ENCODE measurements at places on chromosomes 2 and 18.

GRCh38 chr2:156323754-156324153 lies 8.8 kb downstream of the NR4A2 start:
- DNase-seq = no peak

- DNase-seq = no peak
Observed at GRCh38 chr2:160144280-160144990, 55.6 kb downstream of the ITGB6 start.

GRCh38 chr2:25324905-25325592 lies 16.7 kb downstream of the DNMT3A start:
- DNase-seq = no peak

DNA sequence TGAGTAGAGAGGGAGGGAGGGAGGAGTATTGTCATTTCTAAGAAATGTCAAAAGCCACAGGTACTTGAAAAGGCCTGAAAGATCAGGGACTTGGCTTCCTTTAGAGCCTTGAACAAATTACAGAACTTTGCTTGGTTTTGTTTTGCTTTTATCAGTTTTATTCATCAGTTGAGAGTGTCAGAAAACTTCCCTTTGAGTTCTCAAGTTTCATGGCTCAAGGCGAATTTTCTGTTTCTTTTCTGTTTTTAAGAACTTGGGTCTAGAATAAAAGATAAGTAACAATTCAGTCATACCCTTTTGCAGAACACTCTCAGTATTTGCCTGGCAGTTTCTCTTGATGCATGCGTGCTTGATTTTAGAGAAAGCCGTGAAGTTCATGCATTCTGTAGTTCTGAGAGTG lies 531.9 kb downstream of the PARD3B start:
- DNase-seq = no peak

DNA sequence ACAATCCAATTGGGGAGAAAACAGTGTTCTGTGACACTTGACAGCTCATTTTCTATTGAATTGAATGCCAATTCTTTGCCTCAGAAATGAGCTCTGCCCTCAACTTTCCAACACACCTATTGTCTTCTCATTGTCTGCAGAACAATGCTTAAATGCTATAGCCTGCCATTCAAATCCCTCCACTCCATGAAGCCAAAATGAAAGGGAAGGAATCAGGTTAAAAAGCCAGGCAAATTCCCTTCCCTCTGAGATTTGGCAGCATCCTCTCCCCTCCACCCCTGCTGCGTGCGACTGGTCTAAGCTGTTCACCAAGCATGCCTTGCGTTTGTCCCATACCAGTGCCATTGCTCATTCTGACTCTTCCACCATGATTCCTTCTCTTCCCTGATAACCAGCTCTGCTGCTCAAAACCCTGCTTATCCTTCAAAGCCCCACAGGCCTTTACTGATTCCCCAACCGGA lies 32.4 kb upstream of the TMEM131 start:
- DNase-seq = no peak

DNA sequence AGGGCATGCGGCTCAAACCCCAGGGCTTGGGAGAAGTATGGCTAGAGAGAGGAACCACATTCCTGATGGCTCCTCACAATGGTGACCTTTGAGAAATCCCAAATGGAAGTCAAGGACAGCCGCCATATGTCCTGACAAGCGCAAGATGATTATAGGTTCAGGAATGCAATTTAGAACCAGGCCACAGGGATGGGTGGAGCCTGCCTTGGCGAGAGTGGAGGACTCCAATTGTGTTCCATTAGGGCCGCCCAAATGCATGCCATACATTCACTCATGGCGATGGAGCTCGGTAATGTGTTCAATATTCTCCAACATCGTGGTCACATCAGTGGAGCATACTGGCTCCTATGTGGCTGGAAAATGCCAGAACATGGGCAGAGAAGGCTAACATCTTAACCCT lies 662.9 kb upstream of the ID2 start:
- no peak for DNase-seq

DNA sequence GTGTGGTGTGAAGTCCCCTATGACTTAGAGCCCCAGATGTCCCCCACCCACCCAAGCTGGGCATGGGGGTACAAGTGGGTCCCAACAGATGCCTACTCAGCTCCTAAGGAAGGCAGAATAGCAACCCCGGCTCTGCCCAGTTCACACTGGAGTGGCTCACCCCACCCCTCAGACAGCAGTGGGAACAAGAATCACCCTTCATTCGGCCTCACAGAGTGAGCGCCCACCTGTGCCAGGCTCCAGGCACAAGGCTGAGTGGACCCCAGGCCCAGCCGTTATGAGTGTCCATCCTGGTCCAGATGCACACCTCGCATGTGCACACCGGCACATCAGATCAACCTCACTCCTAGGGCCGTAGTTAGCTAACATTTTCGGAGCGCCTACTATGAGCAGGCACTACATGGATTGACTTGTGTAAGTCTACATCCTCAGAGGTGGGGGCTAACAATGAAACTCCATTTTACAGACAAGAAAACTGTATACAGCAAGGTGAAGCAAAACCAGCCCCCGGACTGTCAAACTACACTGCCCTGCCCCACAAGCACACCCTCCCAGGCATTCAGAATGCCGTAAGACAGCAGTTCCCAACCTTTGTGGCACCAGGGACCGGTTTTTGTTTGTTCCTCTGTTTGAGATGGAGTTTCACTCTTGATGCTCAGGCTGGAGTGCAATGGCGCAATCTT lies 2.8 kb upstream of the ASTL start:
- no peak for DNase-seq

DNA sequence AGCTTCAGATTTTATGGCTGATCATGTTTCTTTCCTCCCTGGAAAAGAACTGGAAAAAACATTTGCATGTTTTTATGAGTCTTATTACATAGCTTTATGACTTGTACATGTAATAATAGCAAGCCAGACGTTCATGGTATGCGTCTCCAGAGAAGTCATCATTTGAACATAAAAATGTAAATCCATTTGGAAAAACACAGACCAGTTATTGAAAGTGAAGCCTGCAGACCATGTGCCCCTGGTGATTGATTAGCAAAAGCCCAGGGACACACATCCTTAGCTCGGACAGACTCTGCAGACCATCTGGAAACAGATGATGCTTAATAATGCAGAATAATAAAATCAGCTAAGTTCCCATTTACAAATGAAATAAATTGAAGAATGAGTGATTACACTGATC lies 283.1 kb downstream of the TDRD15 start:
- DNase-seq = no peak

- DNase-seq = no peak
Observed at GRCh38 chr18:51658436-51658835, 461.0 kb upstream of the MEX3C start.

DNA sequence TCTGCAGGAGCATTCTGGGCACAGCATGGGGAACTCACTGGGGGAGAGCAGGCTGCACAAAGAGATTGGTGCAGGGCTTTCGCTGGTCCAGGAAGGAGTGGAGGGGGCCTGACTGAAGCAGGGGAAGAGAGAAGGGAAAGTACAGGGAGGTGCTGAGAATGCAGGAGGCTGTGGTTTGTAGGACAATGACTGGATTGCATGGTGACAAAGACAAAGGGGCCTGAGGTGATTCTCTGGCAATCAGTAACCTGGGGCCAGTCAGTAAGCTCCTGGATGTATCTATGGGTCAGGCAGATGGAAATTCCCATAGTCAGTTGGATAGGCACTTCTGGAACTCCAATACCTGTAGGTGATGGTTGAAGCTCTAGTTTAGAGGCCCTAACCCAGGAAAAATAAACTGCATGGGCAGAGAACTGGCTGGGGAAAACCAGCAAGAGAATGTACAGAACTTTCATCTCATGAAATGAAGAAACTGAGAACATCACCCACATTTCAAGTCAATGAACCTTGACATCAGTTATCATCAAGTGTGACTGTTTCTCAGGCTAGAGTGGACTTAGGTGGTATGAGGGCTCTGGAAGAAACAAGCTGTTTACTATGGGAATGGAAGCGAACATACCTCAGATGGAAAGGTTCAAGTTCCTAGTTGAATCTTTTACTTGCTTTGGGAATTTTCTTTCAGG lies 193.2 kb downstream of the TPGS2 start:
- no peak for DNase-seq

DNA sequence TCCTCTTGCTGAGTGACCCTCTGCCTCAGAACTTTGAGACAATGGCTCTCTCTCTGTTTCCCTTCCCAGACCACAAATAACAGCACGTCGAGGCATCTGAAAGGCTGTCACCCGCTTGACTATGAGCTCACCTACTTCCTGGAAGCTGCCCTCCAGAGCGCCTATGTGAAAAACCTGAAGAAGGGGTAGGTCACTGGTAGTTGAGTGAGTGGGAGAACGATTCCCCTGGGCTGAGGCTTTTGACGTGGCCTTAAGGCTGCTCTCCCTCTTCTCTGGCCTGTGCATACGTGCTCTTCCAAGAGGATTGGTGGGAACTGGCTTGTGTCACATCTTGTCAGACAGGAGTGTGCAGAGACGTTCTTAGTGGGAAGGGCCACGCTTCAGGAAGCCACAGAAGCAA lies 63.1 kb upstream of the MCFD2 start:
- DNase-seq = no peak

- DNase-seq = no peak
Observed at GRCh38 chr2:240183875-240184590, 43.6 kb upstream of the OTOS start.

GRCh38 chr2:95761556-95761955 lies 169.8 kb downstream of the TRIM43 start:
- no peak for DNase-seq

GRCh38 chr2:37570773-37571586 lies 100.5 kb downstream of the CDC42EP3 start:
- DNase-seq = no peak

DNA sequence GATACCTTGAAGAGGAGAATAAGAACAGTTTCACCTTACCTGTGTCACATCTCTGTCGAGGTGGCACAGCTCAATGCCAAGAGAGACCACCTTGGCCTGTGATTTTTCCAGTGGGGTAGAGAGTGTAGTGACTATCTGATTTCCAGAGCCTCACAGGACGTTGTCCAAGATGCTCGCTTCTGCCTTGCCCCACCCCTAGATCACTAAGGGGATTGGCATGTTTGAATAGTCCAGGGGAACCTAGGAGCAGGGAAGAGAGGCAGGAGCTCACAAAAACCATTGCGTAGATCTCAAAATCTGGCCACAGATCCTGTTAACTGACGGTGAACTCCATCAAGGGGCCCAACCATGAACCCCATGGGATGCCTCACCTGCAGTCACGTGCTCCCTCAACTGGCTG lies 24.2 kb downstream of the TMEM178A start:
- DNase-seq = no peak

DNA sequence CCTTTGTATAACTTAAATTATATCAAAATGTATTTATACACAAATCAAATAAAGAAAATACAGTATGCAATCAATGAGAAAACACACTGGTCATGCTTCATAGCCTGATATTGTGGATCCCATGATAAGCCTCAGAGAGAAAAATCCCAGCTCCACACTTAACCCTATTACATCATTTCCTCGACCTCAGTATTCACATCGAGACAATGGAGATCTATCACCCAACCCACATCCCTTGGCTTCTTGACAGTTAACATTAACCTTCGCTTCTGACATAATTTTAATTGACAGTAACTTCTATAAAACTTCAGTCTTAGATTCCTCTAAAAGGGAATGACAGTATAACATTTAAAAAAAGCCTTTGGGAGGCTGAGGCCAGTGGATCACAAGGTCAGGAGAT lies 11.6 kb downstream of the TMX3 start:
- no peak for DNase-seq

GRCh38 chr18:34742891-34743341 lies 32.8 kb downstream of the DTNA start:
- DNase-seq = no peak

DNA sequence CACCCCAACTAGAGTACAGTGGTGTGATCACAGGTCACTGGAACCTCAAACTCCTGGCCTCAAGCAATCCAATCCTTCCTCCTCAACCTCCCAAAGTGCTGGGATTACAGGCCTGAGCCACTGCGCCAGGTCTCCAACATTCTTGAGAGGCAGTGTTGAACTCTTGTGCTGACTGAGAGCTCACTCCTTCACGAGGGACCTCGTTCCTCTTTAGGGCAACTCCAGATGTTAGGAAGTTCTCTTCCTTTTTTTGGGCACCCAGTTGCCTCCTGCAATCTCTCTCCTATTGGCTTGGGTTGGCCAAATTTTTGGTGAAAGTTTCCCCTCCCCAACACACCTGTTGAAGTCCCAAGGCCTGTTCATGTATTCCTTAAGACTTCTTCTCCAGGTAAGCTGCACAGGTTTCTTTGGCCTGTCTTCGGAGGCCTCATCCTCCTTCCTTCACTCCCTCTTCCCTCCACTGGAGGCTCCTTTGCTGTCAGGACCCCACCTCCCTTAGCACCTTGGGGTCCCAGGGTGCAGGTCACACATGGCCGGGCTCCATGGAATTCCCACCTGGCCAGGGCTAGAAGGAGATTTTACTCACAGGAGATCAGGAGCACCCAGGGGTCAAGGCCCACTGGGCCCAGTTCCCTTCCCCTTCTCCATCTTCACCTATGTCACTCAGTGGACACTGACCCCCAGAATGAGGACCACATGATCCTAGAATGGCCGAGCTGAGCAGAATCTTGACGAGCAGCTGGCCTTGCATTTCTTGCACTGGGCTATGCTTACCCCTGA lies 94.6 kb upstream of the SMAD2 start:
- DNase-seq = no peak

GRCh38 chr2:147420517-147420916 lies 424.3 kb upstream of the ACVR2A start:
- DNase-seq = no peak

DNA sequence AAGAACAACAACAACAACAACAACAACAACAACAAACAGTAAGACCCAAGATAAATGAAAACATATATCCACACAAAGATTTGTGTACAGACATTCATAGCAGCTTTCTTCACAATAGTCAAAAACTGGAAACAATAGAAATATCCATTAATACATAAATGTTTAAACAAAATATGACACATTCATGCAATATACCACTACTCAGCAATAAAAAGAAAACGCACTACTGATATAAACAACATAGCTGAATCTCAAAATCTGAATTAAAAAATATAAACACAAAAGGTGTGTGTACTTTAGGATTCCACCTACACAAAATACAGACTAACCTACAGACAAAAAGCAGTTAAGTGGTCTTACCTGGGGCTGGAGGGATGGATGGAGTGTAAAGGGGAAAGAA lies 42.1 kb downstream of the DOK1 start:
- DNase-seq = no peak

GRCh38 chr18:33744032-33744697 lies 166.1 kb downstream of the ASXL3 start:
- no peak for DNase-seq

- no peak for DNase-seq
Observed at GRCh38 chr2:28713577-28714298, 37.9 kb upstream of the PPP1CB start.

DNA sequence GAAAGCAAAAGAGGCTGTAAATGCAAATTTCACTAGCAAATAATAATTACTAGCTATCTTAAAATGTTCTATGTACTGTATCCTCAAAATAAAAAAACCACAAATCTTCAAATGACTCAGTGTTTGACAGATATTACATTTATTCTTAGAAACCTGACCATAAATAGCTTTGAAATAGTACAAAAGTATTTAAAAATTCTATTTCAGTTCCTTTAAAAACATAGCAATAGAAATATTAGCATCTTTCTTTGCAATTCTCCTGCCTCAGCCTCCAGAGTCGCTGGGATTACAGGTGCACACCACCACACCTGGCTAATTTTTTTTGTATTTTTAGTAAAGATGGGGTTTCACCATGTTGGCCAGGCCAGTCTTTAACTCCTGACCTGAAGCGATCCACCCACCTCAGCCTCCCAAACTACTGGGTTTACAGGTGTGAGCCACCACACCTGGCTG lies 50.6 kb downstream of the MSH6 start:
- DNase-seq = no peak

- DNase-seq = no peak
Observed at GRCh38 chr2:1754046-1754445, 9.7 kb upstream of the PXDN start.

- no peak for DNase-seq
Observed at GRCh38 chr2:24813691-24814137, 20.5 kb downstream of the CENPO start.

All from activated CD4-positive, CD25-positive, alpha-beta regulatory T cell treated with anti-CD3 and anti-CD28 coated beads, Interleukin-2, amount 50 U/mL, for 16 hours (primary cell).